ENCODE measurements at places on chromosomes 4 and X. TPM values are rescaled to one million over a fixed set of nuclear protein-coding genes. Genes with fewer than 3 reads are reported as not detected.

The PCYT1B gene
- 6.5 TPM for polyA plus RNA-seq

The TMPRSS11B gene
- polyA plus RNA-seq, result not detected

The FHDC1 gene
- 11.4 TPM for polyA plus RNA-seq

The PPP2R2C gene
- 41.2 TPM for polyA plus RNA-seq

The PDE6B gene
- 3.2 TPM for polyA plus RNA-seq

The TBC1D1 gene
- polyA plus RNA-seq, result 21.3 TPM

The SUPT20HL2 gene
- polyA plus RNA-seq, result not detected

The WAS gene
- 1.0 TPM for polyA plus RNA-seq

The POLN gene
- polyA plus RNA-seq, result 1.1 TPM

The TMEM184C gene
- 48.8 TPM for polyA plus RNA-seq

The IGSF1 gene
- 3.0 TPM for polyA plus RNA-seq

The CNKSR2 gene
- polyA plus RNA-seq, result 31.1 TPM

The SPIN2A gene
- 2.5 TPM for polyA plus RNA-seq

The BTK gene
- polyA plus RNA-seq, result not detected

The ZXDB gene
- polyA plus RNA-seq, result 5.4 TPM

The CT45A5 gene
- not detected for polyA plus RNA-seq

The HTN1 gene
- polyA plus RNA-seq, result not detected

The C4orf51 gene
- not detected for polyA plus RNA-seq

The AFAP1 gene
- 38.9 TPM for polyA plus RNA-seq

All from neural cell (in vitro differentiated cells).